ENCODE measurements at places on chromosomes 1 and 21.

- DNase-seq = no peak
Measured at GRCh38 chr1:181114574-181115367, 26.3 kb downstream of the IER5 start.

GRCh38 chr1:94514095-94514727 is 27.3 kb downstream of the F3 start:
- no peak for DNase-seq

DNA sequence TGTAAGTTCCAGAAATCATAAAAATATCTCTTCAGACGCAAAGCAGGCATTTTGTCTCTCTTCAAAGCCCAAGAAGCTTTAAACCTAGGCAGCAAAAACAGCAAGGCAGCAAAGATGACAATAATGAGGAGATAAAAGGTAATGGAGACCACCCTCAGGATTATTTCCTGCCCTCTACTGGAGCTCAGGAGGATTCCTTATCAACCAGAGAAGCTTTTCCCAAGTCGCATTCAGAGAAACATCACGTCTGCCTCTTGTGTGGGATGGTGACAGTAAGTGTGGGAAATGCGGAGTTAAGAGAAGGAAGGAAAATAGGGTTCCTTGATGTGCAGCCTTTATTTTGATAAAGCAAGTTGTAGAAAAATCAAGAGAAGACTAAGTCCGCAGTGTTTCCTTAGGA is 365.8 kb downstream of the RGS7 start:
- no peak for DNase-seq

GRCh38 chr21:40208206-40208947 is 341.1 kb downstream of the PCP4 start:
- DNase-seq = no peak

DNA sequence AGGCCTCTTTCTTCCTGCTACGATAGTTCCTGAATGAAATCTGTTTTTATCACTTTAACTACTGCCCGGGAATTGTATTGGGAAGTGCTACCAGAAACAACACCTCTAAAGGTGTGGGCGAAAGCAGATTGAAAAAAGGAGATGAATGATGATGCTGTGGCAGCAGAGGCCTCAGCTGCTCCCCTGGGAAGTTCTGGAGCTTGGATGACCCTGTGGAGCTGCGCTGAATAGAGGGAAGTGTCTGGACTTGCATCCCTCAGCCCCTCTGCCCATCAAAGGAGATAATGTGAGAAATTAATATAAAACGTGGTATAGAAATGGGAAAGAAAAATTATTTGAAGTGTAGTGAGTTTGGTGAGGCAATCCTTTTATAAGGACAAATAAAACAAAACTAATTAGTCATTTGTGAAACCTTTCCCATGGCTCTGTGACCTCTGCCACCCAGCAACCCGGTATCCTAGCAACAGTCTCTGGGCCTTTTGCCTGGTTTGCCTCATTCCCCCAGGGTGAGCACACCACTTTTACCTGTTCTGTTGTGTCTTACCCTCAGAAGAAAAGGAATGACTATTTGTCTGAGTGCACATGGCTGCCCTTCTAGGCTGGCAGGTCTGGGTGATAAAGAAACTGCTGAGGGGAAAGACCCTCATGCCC is 21.3 kb downstream of the OVAAL start:
- DNase-seq = no peak

DNA sequence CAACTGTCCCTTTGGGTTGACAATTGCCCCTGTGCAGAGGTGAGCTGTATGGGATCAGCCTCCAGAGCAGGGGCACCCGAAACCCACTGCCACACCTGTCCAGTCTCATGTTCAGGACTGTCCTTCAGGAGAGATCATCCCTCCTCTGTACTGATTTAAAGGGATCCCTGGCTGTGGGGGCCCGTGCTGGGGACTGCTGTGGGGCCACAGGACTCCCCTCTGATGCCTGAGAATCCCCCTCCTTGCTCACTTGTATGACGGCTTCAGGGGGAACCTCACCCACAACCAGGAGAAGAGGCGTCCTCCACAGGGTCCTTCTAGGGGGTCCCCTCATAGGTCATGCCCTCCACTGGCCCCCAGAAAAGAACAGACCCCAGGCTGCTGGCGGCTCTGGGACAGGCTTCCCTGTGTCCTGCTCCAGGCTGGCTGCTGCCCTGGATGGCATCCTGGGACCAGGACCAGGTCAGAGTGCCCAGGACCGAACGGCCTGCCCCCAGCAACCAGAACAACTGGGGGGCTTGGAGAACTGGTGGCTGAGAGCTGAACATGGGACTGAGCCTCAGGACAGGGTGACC is 77.5 kb upstream of the ACTRT2 start:
- no peak for DNase-seq

- DNase-seq = no peak
Measured at GRCh38 chr1:155198547-155198906, 9.2 kb downstream of the THBS3 start.

- no peak for DNase-seq
Measured at GRCh38 chr1:21024918-21025317, 151.8 kb downstream of the EIF4G3 start.

GRCh38 chr21:32887026-32887425 is 115.5 kb upstream of the PAXBP1 start:
- DNase-seq = no peak

DNA sequence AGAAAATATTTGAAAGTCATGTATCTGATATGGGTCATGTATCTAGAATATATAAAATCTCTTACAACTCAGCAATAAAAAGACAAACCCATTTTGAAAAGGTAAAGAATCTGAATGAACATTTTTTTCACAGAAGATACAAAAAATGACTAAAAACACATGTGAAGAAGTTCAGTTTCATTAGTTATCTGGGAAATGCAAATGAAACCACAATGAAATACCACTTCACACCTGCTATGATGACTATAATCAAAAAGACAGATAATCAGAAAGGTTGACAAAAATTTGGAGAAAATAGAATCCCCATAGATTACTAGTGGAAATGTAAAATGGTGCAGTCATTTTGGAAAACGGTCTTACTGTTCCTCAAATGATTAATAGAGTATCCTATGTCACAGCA is 631.0 kb downstream of the MRPL39 start:
- no peak for DNase-seq

- DNase-seq = no peak
Measured at GRCh38 chr1:43881415-43881814, 52.2 kb upstream of the ARTN start.

- DNase-seq = no peak
Measured at GRCh38 chr1:67812226-67812625, 21.0 kb downstream of the GNG12 start.

DNA sequence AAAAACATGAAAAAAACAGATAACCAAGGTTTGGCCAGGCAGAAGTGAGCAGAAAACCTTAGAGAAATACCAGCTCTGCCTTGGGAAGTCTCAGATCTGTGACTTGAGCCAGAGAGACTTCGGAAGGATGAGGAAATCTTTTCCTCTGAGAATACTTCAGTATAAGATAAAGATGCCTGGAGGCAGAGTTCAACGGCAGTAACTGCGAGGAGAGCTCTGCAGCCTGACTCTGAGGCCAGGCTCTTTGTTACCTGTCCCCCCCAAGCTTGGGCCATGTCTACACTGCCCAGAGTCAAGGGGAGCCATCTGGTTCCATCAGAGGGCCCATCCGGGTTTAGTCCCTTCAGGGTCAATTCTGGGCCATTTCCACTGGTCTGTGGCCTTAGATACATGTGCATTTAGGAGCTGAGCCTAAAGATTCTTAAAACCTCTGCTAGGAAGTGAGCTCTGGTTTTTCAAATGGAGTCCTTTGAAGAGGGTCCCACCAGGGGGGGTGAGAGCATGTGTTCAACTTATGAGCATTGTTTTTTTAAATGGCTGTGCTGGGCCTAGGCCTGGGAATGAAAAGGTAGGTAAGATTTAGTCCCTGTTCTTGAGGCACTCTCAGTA is 8.7 kb downstream of the KIRREL1 start:
- DNase-seq = no peak
